ENCODE measurements at places on chromosomes 1 and 21.

GRCh38 chr21:25314247-25314646 is 293.0 kb downstream of the MRPL39 start:
- DNase-seq = no peak

- DNase-seq = no peak
Measured at GRCh38 chr1:198199105-198199504, 42.3 kb downstream of the NEK7 start.

DNA sequence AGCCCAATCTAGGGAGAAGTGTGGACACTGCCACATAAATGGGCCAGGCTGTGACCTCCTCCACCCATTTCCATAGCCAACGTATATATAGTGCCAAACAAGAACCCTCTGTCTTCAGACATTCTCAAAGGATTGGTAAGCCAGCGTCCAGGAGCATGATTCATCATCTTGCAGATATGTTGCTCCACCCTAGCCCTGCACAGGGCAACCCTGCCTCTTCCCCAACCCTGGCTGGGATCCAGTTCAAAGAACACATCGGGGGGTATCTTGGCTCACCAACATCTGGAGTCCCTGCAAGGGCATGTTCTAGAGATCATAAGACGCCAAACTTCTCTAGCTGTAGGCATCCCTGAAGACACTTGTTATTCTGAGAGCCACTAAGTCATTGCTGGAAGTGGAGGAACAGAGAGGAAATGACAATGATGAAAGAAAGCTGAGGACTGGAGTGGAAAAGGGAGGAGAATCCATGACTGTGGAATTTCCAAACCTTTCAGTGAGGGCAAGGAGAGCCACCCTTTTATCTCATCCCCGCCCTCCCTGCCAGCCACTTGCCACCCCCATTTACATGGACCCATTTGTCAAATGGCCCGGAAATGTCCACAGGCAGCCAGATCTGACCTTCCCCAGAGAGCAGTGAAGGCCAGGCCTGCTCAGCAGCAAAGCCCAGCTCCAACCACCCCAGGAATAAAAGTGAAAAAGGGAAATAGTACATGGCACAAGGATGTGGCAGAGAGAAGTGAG is 144.1 kb upstream of the CTTNBP2NL start:
- DNase-seq = no peak

DNA sequence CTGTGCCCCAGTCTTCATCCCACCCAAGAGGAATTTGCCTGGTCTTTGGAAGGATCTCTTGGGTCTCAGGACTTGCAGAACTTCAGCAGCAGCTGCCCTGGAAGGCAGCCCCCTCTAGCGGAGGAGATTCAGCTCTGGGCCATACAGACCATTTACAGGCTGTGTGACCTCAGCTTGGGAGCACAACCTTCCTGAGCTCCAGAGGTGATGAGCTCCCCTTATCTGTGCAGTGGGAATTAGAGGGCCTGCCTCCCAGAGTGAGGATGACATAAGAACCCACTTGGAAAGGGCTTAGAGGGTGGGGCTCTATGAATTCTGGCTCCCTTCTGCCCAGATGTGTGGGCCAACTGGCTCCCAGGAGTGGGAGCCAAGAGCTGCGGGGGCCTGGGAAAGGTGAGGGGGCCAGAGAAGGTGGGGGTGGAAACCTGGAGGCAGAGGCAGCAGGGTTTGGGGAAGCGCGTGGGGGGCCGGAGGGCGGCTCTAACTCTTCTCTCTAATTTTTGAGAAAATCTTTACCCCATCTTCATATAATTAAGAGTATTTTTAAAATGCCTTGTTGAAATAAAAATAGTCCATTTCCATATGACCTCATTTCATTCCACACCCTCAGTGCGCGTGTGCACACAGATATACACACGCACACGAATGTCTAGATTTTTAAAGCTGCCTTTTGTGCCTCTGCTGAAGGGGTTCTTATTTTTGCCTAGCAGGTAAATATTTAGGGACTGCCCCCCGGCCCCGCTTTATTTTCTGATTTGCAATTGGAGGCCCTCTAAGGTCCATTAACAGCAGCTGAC is 21.5 kb downstream of the EPHB2 start:
- no peak for DNase-seq

DNA sequence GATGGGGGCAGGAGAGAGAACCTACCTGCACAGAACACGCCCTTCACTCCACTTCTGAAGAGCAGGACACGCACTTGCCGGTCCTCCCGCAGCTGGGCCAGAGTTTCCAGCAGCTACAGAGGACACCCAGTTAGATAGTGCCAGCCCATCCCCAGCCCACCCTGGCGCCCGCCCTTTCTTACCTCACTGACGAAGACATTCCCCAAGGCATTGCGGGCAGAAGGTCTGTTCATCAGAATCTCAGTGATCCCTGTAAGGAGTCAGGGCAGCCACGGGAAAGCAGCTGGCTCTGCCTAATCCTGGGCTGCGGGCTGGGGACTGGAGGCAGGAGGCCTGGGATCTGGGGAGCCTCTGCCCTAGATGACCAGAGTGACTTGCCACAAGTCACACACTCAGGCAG is 10.0 kb downstream of the ECHDC2 start:
- DNase-seq = no peak

DNA sequence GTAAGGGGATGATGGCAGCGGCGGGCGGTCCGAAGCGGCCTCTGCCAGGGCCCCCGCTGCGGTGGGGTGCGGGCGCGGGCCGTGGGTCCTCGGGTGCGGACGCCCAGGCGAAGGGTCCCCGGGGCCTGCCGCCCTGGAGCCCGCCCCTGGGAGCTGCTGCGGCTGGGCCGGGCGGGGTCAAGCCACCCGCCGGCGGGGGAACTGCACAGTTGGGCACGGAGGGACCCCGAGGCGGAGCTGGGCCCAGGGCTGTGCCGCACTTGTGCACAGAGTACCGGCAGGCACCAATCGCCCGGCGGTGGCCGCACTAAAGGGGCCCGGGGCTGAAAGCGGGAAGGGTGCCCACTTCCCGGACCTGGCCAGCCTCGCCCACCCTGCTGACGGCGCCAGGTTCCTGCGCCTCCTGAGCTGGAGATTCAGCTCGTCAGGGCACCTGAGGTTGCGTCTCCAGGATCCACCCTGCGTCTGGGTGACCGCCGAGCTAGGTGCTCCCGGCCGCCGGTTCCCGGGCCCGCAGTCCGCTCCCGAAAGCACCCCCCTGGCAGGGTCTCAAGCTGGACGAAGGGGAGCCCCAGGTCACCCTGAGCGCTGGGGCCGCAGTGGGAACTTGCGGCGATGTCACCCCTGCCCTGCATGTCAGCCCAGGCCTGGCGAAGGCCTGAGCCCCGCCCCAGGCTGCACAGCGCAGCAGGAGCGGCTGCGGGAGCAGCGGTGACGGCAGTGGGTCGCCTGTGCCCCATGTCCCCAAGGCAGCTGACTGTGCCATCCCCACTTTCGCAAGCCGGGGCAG is 56.7 kb upstream of the ETV3 start:
- no peak for DNase-seq

DNA sequence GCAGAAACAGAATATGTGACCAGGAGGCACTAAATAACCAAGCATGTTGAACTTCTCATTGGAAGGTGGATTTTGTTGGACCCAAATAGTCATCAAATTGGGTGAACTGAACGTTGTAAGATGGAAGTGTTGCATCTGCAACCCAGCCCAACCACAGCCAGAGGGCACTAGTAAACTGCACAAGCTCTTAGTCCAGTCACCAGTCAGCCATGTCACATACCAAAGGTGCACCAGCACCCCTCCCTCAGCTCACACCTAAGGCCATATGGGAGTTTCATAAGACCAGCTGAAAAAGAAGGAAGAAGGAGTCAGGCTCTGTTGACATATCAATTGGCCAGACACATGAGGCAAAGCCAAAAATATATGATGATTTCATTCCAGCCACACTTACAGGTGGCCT is 481.7 kb upstream of the NR5A2 start:
- no peak for DNase-seq

DNA sequence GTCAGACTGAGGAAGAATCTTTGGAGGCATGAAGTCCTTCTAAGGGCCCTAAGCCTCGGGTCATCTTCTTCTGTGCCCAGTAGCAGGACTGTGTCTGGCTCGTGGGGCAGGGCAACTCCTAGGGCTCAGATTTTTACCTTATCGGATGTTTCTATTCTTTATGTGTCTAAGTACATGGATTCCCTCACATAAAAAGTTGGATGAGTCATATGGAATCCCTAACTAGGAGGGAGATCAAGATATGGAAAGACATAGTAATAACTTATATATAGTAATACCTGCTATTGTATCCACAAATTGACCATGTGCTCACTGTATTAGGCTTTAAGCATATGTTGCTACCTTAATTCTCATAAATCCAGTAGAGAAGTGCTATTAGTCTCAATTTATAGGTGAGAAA is 364.5 kb upstream of the CAMK1G start:
- no peak for DNase-seq

DNA sequence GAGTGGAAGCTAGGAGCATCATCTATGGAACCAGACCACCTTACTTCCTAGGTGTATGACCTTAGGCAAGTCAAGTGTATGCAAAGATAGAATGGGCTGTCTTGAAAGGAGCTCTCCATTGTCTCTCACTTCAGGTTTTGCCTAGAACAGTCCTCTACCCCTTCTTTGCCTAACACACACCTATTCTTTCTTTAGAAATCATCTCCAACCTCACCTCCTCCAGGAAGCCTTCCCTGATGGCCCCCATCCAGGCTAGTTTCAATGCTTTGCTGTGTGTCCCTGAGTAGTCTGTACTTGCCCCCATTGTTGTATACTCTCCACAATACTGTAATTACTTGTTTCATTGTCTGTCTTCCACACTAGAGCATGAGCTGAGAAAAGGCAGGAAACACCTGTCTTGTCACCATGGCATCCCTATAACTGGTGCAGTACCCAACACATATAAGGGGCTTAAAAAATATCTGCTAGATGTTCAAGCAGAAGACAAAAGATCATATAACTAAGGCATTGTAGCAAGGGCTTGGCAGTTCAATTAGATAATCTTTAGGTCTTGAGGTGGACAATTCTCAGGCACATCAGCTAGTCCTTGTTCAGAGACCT is 83.0 kb downstream of the RRAGC start:
- DNase-seq = no peak

GRCh38 chr1:6488602-6489382 is 2.7 kb downstream of the PLEKHG5 start:
- DNase-seq = no peak

- no peak for DNase-seq
Measured at GRCh38 chr1:12215118-12215961, 14.5 kb upstream of the VPS13D start.

DNA sequence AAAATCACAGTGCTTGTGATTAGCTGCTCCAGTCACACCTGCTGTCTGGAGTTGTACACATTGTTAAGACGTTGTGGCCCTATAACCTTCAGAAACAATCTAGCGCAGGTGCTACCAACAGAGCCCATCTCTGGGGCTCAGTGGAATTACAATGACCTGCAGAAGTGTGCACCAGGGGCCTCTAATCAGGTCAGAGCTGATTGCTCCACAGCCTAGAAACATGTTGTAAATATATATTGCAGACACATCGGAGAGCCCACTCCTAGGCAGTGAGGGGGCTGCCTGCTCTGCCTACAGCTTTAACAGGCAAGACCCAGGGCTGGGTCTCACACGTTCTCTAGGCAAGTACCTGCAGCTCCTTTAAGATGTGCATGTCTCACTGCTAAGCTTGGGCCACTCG is 302.0 kb downstream of the SIPA1L2 start:
- DNase-seq = no peak

All from fibroblast of skin of left quadriceps (primary cell).